ENCODE measurements at places on chromosomes 5 and 9. TPM values are rescaled to one million over a fixed set of nuclear protein-coding genes. Genes with fewer than 3 reads are reported as not detected.

MAPKAP1 gene
- total RNA-seq, result 55.3 TPM

C7 gene
- total RNA-seq, result not detected

- H3K27me3 ChIP-seq, result peaks cover 5% of the 10 kb centered on the region
- peaks cover 4% of the 10 kb centered on the region for H3K4me1 ChIP-seq
- no peaks in the 10 kb centered on the region for H3K36me3 ChIP-seq
- DNase-seq, result no peak
- no peak overlapping the region for H3K4me3 ChIP-seq
Observed at GRCh38 chr5:79853028-79853427, 138.0 kb downstream of the MTX3 start.

MCC gene
- 4.1 TPM for total RNA-seq

DNA sequence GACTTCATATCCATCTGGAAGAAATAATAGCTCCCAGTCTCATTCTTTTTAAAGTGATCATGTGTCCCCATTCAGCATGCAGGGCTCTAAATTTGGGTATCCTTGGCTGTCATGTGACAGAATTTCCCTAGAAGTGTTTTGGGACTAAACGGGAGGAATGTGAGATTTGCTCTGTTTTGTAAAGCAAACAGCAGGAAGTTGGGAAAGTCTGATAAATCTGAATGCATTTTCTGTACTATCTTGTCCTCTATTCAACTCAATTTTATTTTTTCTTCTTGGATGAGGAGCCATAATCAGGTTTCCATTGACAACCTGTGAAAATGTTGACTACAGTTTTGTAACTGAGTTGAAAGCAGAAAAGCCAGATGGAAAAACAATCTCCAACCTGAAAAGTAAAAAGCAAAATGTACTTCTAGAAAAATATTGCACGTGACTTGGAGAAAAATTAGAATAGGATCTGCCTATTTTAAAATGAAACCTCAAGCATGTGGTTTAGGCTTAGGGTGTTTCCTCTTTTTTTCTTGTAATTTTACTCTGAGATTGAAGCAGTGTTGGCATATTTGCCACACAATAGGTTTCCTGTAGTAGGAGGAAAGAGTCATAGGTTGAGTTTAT lies 76.2 kb upstream of the IL6ST start:
- peaks cover 55% of the 10 kb centered on the region for H3K4me1 ChIP-seq
- H3K36me3 ChIP-seq, result no peaks in the 10 kb centered on the region
- peak overlapping the region; percentile 50 for H3K27ac ChIP-seq
- H3K27me3 ChIP-seq, result no peaks in the 10 kb centered on the region
- no peak overlapping the region for H3K4me3 ChIP-seq

IARS1 gene
- total RNA-seq, result 222 TPM

- no peak for DNase-seq
- peaks cover 40% of the 10 kb centered on the region for H3K4me1 ChIP-seq
- H3K36me3 ChIP-seq, result peaks cover 4% of the 10 kb centered on the region
Observed at GRCh38 chr9:128005923-128006322, 25.1 kb upstream of the EEIG1 start.

TRIM36 gene
- not detected for total RNA-seq

INSL4 gene
- not detected for total RNA-seq

DNA sequence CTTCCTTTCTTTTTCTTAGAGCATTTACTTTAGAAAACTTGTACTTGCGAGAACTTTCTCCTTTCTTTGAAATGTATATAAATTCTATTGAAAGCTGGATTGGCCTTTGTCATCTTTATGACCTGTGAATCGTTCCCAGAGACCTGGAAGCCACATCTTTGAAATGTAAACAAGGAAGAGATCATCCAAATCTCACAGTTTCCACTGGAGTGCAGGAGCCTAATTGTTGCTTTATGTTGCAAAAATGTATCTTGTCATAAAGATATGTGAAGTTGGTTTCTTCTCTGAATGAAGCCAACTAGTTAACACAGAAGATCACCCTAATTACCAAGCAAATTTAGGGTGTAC lies 1101.8 kb downstream of the TAF11L14 start:
- peaks cover 21% of the 10 kb centered on the region for H3K36me3 ChIP-seq
- no peak overlapping the region for H3K4me3 ChIP-seq
- no peak for DNase-seq

SCGB3A2 gene
- not detected for total RNA-seq

GRCh38 chr9:127705577-127706379 lies 1.0 kb upstream of the CFAP157 start:
- H3K27me3 ChIP-seq, result no peaks in the 10 kb centered on the region
- H3K4me3 ChIP-seq, result no peak overlapping the region
- H3K36me3 ChIP-seq, result no peaks in the 10 kb centered on the region
- H3K4me1 ChIP-seq, result peaks cover 13% of the 10 kb centered on the region
- no peak for DNase-seq
- no peak overlapping the region for H3K27ac ChIP-seq

- no peaks in the 10 kb centered on the region for H3K4me1 ChIP-seq
- H3K27ac ChIP-seq, result no peak overlapping the region
- no peak overlapping the region for H3K4me3 ChIP-seq
- H3K36me3 ChIP-seq, result peaks cover 1% of the 10 kb centered on the region
Observed at GRCh38 chr9:95286151-95286550, 31.4 kb downstream of the FANCC start.

SH2D3C gene
- 34.5 TPM for total RNA-seq
